ENCODE measurements at places on chromosomes 1 and 21.

DNA sequence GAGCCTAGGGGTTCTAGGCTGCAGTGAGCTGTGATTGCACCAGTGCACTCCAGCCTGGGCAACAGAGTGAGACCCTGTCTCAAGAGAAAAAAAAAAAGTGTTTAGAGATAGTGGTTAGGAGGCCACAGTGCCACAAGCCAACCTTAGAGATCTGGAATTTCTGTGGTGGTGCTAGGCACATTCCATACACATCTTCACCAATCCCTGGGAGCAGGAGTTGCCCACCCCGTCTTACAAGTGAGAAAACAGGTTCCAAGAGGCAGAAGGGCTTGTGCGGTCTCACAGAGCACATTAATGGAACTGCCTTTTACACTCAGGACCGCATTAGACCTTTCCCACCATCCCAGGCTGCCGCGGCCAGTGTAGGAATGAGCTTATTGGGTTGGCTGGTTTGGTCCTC, 93.2 kb downstream of the EPHB2 start:
- DNase-seq = no peak

DNA sequence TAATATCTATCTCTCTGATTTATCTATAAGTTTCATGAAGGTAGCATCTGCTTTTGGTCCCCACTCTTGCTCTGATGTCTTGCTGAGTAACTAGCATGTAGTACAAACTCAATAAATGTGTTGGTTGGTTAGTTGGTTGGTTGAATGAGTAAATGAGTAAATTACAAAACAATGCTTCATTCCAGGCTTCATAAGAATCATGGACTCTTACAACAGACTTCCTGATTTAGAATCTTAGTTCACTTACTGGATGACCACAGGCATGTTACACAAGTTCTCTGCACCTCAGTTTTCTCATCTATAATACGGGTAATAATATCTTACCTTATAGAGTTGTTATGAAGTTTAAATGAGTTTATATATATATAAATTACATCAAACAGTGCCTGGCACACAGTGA, 98.6 kb downstream of the ZNF281 start:
- no peak for DNase-seq

- DNase-seq = no peak
Observed at GRCh38 chr1:40064797-40065499, 24.4 kb downstream of the CAP1 start.

DNA sequence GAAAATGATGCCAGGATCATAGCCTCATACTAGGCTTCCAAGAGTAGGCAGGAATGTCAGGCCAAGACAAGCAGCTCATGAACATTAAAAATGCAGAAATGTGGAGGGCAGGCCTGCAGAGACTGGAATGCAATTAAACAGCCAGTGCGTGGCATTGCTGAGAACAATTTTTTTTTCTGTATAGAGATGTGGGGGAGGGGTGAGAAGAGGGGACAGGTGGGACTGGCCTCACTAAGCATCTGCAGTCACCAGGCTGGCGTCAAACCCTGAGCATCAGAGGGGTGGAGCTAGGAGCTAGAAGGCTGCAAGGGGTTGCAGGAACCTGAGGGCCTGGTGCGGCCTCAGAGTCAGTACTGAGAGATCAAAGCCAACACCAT, 114.1 kb downstream of the TNR start:
- no peak for DNase-seq

DNA sequence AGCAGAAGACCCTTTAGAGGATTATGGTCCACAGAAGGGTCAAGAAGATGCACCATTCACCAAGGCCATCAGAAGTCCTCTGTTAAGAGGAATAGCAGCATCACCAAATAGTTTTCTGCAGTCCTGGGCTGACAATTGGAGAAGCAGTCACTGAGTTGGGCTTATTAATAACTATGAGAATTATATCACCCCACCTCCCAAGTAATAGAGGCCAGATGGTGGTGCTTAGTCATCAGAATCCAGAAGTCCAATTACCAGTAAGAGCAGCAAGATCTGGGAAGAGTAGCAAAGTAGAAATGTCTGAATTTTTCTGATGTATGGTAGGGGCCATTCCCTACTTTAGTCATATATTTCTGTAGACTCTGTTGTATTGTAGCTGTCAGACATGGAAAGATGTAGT, 6.1 kb upstream of the PSMA5 start:
- no peak for DNase-seq

DNA sequence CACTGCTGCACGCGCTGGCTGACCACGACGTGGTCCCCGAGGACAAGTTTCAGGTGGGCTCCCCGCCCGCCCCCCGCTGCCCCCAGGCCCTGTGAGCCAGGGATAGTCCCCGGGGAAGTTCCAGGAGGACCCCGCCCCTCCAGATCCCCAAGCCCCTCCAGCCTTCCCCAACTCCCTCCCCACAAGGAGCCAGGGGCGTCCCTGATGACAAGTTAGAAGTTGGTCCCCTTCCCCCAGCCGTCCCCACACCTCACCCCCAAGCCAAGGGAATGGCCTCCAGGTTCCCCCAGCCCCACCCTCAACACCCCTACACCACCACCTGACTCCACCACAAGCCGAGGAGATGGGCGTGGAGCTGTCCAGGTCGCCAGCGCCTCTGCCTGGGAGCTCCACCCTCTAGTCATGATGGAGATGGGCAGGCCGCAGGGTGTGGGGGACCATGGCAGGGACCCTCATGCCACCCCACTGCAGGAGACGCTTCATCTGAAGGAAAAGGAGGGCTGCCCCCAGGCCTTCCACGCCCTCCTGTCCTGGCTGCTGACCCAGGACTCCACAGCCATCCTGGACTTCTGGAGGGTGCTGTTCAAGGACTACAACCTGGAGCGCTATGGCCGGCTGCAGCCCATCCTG, 525 bp downstream of the AIRE start:
- no peak for DNase-seq

DNA sequence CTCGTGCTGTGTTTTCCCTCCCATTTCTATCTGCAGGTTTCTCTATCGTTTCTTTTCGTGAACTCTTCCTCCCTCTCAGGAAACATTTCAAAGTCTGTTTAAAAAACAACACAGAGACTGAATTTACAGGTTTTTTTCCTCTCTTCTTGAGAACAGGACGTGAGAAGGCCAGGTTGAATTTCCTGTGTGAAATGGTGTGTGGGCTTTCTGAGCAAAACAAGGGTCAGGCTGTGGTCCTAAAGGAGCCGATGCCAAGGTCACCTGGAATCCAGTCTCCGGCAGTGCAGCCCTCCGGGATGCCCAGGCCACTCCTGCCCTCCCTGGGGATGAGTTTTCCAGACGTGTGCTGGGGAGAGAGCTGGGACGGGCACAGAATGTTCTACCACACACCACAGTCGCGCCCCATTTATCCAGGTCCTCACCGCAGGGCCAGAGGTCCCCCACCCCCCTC, 62.7 kb upstream of the RUNX3 start:
- no peak for DNase-seq

- DNase-seq = no peak
Observed at GRCh38 chr1:20458717-20459116, 27.3 kb downstream of the CAMK2N1 start.

DNA sequence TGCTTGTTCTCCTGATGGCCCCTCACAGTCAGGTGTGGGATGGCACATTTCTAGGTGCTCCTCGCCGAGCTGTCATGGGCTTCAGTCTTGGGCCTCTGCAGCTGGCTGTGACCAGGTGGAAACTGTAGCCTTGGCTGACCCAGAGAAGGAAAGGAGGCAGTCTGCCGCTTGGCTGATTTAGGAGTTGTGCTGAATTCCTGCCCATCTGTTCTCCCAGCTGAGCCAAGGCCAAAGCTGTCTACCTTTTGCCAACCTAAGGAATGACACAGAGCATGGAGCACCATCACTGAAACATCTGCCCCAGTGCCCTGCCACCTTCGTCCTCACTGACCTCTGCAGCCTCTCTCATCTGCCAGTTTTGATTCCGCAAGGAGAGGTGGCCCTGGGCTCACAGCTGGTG, 27.9 kb downstream of the UTP25 start:
- DNase-seq = no peak

DNA sequence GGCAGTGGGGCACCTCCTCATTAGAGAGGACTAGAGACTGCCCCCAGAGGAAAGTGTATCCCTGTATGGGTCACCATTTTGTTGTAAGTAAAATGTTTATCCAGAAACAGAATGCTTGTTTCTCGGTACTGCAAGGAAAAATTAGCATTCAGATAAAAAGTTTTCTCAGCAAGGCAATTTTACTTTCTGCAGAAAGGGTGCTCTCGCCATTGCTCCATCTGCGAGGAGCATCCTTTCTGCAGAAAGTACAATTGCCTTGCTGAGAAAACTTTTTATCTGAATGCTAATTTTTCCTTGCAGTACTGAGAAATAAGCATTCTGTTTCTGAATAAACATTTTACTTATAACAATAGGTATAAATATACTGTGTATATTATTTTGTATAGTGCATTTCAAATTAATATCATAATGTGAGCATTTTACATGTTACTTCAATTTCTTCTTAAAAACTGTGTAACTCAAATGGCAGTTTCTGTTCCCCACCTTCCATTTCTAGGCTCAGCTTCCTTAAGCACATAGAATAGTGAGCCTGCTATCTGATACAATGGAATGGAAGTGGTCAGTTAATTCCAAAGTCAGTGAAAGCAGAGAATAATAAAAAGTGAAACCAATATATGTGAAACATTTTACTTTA, 76.5 kb upstream of the DESI2 start:
- DNase-seq = no peak

- DNase-seq = no peak
Observed at GRCh38 chr21:42525029-42525581, 11.5 kb downstream of the SLC37A1 start.

GRCh38 chr1:94986783-94987182, 59.9 kb upstream of the CNN3 start:
- DNase-seq = peak; percentile 89

GRCh38 chr1:243733670-243734307, 116.3 kb downstream of the AKT3 start:
- no peak for DNase-seq

- no peak for DNase-seq
Observed at GRCh38 chr1:64171246-64171645, 32.2 kb upstream of the UBE2U start.

- DNase-seq = no peak
Observed at GRCh38 chr1:59967141-59967697, 40.6 kb upstream of the CYP2J2 start.

DNA sequence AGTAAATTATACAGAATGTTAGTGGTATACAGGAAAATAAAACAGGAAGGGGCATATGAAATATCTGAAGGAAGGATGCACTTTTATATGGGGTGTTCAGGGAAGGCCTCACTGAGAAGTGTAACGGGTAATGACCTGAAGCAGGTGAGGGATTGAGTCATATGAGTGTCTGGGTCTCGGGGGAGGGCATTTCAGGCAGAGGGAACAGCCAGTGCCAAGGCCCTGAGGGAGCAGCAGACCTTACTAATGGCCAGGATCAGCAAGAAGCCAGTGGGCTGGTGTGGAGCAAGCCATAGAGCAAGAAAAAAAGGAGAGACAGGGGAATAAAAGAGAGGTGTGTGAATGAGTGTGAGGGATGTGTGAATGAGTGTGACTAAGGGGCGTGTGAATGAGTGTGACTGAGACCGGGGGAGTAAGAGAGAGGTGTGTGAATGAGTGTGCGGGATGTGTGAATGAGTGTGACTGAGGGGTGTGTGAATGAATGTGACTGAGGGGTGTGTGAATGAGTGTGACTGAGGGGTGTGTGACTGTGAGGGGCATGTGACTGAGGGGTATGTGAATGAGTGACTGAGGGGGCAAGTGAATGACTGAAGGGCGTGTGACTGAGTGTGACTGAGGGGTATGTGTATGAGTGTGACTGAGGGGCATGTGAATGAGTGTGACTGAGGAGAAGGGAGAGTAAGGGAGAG, 107.2 kb downstream of the GLIS1 start:
- DNase-seq = no peak

DNA sequence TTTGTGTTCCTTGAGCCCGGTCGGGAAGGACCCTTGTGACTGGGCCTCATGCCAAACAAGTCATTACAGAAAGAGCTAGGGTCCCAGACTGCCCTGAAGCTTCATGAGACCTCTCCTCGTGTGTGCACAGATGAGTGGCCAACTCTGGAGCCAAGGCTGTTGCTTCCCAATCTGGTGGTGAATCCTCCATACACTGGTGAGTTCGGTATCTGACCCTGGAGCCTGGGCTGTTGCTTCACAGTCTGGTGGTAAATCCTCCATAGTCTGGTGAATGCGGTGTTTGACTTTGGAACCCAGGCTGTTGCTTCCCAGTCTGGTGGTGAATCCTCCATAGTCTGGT, 737.8 kb downstream of the MATN1 start:
- no peak for DNase-seq

DNA sequence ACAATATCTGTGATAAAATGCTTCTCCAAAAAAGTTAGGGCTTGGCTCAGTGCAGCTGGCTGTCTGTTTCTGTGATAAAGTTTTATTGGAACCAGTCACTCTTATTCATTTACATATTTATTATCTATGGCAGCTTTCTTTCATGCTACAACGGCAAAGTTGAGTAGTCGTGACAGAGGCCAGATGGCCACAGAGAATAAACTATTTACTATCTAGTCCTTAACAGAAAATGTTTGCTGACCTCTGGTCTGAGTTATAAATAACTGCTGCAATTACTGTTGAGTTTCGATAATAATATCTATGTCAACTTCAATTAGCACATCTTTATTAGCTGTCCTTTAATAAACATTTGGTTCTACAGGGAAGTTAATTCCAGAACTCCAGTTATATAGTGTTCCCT, 180.2 kb upstream of the RUNX1 start:
- no peak for DNase-seq

DNA sequence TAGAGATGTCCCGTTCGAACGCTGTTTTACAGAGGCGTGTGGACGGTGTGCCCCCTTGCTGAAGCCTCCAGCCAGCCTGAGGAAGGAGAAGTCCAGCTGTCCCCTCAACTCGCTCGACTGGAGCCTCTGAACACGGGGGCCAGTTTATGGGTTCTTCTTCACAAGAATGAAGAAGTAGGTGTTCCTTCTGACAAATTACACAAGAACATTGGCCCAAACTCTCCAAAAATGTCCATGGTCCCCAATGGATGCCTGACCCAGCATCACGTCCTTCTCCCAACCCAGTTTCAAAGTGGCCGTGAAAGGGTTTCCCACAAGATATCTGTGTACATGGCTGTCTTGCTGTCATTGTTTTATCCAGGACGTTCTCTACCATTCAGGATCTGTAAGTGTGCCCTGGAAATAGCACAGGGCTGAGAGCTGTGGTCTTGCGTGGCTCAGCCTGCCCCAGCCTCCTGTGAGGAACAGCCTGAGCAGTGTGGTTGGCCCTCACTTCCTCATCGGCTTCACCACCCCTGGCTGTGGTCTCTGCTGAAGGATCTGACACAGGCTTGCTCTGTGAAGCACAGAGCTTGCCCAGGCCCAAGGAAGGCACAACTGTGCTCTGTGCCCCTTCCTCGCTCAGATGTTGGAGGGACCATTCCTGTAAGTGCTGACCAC, 1.0 kb upstream of the S100B start:
- DNase-seq = no peak

- DNase-seq = no peak
Observed at GRCh38 chr1:89905395-89906058, 84.7 kb downstream of the LRRC8D start.

DNA sequence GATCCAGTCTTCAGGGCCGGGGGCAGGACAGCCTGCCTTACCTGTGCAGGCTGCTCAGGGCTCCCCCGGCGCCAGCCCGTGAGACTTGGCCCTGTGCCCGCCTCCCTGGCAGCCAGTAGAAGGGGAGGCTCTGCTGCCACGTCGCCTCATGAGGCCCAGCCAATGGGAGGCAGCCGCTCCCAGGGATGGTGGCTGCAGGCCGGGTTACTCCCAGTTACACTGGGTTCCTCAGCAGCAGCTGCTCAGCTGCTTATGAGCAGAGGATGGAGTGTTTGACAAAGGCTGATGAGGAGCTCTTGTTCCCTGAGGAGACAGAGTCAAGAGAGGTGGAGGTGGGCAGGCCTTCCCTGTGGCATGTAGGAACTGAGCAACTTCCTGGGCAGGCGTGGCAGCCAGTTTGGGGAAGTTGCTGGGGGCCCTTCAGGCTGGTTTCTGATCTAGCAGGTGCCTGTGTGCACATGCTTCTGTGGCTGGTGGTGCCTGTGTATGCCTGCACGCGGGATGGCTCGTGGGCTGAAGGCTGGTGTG, 5.5 kb downstream of the MFSD2A start:
- no peak for DNase-seq

Data from LHCN-M2 (cell line).